Retinal pigment epithelial cell (primary cell): ENCODE measurements at places on chromosomes 12 and 14.

DNA sequence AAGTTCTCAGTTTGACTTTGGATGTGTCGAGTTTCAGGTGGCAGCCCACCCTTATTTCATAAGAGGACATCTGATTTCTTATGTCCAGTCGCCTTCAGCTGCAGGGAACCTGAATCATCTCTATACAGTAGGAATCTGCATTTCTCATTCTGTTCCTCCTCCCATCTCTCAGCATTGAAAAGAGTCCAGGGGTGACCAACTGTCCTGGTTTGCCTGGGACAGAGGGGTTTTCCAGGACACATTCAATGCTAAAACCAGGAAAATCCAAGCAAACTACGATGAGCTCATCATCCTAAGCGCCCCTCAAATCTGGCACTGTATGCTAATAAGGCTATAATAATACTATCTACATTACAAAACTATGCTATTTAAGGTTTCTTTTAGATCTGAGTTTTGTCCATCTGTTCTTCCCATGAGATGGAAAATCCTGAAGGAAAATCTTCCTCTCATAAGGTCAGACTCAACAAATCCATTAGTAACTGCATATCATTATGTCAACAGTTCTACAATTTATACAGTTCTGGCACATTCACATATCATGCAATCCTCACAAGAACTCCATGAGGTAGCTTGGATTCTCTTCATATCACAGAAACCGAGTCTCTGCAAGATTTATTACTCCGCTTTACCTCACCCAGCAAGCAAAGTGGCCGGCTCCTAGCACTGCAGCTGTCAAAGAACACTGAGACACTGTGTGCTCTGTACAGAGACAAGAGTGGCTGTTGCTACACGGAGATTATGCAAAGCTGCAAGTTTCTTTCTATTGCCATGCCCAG is 15.6 kb upstream of the CALM1 start:
- no peak for DNase-seq

- DNase-seq, result no peak
Observed at GRCh38 chr14:80434574-80435321, 223.4 kb upstream of the DIO2 start.

DNA sequence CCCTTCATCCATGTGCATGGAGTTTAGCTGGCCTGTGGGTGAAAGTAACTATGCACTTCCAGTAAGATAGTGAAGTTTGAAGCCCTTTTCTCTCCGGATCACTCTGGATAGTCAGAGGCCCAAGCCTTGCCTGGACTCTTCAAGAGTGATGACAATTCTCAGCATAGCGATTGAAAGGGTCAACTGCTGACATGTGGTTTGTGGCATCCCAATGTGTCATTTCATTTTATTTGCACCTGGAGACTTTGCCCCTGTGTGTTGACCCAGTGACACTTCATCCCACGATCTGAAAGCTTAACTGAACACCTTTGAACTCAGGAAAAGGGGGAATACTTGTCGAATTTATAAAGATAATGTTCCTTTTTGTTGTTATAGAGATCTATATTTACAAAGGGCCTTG is 711.9 kb upstream of the TMEM132C start:
- no peak for DNase-seq

GRCh38 chr14:61341275-61342206 is 20.2 kb downstream of the PRKCH start:
- no peak for DNase-seq

GRCh38 chr12:95805864-95806671 is 15.5 kb upstream of the NTN4 start:
- peak; percentile 73 for DNase-seq

DNA sequence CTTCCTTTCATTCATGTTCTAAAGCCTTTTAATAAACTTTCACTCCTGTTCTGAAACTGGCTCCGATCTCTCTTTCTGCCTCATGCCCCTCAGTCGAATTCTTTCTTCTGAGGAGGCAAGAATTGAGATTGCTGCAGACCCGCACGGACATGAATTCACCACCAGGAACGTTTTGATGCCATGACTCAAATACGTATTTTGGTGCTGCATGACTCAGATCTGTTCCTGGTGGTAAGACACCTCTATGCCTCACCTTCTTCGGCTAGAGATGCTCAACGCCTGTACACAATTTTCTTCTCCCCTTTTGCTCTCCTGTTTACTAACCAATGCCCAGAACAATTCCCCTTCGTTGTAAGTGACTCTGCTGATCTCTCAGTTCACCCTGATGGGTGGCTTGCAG is 52.0 kb upstream of the RIMBP2 start:
- DNase-seq, result no peak

DNA sequence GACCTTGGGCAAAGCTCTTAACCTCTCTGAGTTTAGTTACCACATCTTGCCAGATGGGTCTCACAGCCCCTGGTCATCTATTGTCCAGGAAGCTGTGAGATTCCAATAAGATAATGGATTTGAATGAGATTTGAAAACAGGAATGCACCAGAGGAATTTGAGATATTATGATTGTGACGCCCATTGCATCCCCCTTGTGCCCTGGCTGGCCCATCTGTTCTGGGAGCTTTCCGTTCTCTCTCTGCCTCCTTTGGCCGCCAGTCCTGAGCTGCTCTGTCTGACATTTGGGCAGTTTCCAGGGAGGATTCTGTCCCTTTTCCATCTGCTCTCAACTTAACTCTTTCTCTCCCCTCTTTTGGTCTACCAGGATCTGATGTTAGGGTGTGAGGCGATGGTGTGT is 24.6 kb downstream of the SRRM4 start:
- DNase-seq, result no peak

DNA sequence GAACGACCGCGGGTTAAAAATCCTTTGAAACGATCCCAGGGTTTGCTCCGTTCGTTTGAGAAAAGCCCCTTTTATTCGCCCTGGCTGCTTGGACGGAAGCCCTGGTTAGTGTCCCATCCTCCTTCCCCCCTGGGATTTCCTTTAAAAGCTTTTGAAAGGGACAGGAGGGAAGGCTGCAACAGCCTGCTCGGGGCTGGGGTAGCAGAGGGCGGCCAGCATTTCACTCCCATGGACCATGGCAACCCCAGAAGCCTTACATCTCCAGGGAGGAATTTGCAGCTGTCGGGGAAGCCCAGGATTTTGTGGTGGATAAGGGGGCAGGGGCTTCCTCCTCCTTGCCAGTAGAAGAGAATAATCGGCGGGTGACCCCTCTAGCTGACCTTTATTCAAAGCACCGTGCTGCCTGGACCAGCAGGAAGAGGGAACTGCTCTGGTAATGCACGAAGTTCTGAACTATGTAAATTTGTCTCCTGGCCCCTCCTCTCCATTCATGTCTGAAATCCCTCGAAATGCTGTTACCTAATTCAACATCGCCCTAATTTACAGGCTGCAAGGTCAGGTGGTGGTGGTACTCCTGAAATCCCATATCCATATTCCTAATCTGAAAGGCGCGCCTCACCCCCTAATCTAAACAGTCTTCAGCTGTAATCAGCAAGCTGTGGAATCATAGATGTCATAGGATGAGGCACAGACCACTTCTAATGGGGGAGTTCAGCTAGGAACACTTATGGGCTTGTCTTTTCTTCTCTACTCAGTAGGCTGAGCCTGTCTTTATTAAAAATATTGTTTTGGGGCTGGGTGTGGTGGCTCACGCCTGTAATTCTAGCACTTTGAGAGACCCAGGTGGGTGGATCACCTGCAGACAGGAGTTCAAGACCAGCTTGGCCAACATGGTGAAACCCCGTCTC is 1.0 kb upstream of the CLIP1 start:
- no peak for DNase-seq

- no peak for DNase-seq
Observed at GRCh38 chr14:68477110-68477455, 315.8 kb downstream of the ZFP36L1 start.

DNA sequence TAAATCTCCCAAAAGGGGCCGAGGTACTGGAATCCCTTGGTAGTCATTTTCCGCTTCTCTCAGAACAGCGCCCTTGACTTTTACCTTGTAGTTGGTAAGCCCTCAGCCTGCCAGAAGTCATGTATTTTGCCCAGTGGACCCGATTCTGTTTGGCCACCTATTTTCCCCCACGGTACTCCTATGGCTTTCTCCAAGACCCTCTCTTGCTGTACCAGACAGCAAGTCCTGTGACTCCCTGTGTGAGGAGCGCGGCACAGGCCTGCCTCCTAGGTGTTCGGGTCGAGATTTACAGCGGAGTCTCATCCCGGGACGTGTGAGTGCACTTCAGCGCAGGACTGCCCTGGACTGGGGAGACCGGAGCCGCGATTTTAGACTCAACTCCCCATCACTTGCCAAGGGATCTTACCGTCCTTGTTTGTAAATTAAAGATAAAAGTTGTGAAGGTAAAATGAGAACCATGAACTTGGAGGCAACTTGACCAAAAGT is 1.1 kb upstream of the MBD6 start:
- DNase-seq, result peak; percentile 28

GRCh38 chr14:62126879-62127478 is 364.8 kb downstream of the SNAPC1 start:
- peak; percentile 11 for DNase-seq

- no peak for DNase-seq
Observed at GRCh38 chr12:115640929-115641328, 636.6 kb downstream of the MED13L start.
